ENCODE measurements at places on chromosomes 6 and 20. TPM values are rescaled to one million over a fixed set of nuclear protein-coding genes. Genes with fewer than 3 reads are reported as not detected.
A peak's percentile ranks its signal among the peaks of the same experiment; 100 is the strongest.

Gene ULBP2
- 5.8 TPM for total RNA-seq

Gene PAX1
- total RNA-seq, result not detected

Gene RFX6
- total RNA-seq, result 0.17 TPM

Gene DNAH8
- total RNA-seq, result 0.06 TPM

Gene PDE10A
- total RNA-seq, result 2.1 TPM

Gene GMPR
- 5.0 TPM for total RNA-seq

Gene HLA-A
- total RNA-seq, result 435 TPM

Gene FAM217A
- total RNA-seq, result not detected

Gene ADNP
- total RNA-seq, result 27.5 TPM

Gene LRRC73
- 0.22 TPM for total RNA-seq

Gene ASIP
- not detected for total RNA-seq

Gene TENT5A
- 6.4 TPM for total RNA-seq

DNA sequence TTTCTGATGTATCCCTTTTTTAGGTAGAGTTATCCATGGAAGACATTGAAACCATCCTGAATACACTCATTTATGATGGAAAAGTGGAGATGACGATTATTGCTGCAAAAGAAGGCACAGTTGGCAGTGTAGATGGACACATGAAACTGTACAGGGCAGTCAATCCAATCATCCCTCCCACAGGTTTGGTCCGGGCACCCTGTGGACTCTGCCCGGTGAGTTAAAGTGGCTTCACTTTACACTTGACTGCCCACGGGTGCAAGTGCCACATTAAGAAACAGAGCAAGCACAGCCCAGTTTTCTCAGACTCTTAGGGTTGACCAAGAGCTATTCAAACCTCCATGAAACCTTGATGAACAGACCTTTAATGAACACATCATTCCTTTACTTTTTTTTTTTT, 14.4 kb downstream of the POLR3F start:
- DNase-seq, result no peak

DNA sequence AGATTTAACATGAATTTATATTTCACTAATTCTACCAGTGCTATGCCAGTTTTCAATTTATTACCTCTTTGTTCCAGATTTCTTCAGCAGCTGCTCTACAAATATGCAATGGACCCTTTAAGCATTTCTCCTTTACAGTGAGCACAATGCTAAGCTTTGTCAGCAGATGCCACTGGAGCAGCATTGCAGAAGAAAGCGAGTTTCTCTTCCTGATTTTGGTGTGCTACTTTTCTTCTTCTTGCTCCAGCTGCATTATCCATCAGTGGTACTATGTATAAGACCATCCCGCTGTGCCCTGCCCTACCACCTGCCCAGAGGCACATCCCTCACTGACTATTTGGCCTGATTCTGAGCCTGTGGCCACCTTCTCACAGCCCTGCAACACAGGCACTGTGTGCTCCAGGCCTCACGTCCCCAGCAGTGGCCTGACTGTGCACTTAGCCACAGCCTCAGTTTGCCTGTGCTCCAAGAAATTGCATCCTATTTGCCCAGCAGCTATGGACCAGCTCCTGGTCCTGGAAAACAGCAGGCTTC, 84.1 kb downstream of the TNFAIP3 start:
- no peak for DNase-seq

- DNase-seq, result no peak
Observed at GRCh38 chr6:29796026-29796425, 31.6 kb upstream of the HLA-G start.

DNA sequence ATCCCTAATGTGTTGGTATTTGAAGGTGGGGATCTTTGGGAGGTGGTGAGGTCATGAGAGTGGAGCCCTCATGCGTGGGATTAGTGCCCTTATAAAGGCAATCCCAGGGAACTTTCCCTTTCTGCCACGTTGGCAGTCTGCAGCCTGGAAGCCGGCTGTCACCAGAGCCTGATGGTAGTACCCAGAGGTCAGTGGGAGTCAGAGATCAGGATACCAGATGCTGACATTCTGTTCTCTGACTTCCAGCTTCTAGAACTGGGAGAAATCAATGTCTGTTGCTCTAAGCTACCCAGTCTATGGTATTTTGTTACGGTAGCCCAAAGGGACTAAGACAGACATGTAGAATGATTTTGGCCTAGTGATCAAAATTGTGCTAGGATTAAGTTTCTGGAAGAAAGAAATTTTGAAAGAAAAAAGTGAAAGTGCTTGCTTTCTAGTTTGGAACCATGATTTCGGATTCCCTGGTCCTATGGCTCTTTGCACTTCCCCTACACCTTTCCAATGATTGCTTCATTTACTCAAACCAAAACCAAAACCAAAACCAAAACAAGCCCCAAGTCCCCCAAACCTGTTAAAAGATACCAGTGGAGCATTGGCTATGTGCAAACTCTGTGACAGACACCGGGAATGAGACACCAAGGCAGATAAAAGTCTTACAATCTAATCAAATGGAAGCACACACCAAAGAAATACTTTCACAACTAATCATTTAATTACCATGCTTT, 173.7 kb upstream of the ZNF217 start:
- no peak for DNase-seq

- no peak for DNase-seq
Observed at GRCh38 chr6:138540468-138540867, 41.2 kb upstream of the NHSL1 start.

- DNase-seq, result no peak
Observed at GRCh38 chr20:32098786-32099185, 10.7 kb upstream of the TM9SF4 start.

GRCh38 chr6:51866867-51867266, 220.5 kb downstream of the PKHD1 start:
- DNase-seq, result peak; percentile 49

DNA sequence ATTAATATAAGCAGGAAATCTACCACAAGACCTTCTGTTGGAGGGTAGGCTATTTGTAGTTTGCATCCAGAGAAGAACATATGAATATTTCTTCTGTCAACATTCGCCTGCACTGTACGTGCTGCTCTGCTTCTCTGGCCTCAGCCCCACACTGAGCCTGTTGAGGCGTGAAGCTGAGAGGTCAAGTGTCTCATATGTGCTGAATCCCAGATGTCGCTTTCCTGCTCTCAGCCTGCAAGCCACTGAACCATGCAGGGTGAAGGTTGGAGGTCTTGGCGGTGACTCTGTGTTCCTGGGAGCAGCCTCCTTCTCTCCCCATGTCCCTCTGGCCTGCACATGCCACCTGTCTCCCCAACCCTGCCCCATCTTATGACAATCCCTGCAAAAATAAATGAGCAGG, 83.6 kb downstream of the TMEM170B start:
- DNase-seq, result no peak

GRCh38 chr20:40902661-40903060, 126.0 kb upstream of the TOP1 start:
- no peak for DNase-seq

DNA sequence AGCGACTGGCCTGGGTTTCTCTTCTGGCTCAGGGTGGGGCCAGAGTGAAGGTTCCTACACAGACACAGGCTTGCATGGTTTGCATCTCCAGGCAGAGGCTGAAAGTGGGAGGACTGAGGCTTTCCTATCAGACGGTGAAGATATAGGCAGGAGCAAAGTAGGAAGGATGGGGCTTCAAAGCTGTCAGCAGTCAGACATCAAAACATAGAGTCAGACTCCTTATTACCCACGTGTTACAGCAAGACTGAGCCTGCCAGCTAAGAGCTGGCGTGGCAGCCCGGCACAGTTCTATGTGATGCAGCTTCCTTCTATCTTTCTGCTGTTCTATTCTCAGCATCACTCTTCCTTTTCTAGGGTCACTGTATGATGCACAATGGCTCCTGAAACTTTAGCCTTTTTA, 445.1 kb downstream of the DOK5 start:
- no peak for DNase-seq

DNA sequence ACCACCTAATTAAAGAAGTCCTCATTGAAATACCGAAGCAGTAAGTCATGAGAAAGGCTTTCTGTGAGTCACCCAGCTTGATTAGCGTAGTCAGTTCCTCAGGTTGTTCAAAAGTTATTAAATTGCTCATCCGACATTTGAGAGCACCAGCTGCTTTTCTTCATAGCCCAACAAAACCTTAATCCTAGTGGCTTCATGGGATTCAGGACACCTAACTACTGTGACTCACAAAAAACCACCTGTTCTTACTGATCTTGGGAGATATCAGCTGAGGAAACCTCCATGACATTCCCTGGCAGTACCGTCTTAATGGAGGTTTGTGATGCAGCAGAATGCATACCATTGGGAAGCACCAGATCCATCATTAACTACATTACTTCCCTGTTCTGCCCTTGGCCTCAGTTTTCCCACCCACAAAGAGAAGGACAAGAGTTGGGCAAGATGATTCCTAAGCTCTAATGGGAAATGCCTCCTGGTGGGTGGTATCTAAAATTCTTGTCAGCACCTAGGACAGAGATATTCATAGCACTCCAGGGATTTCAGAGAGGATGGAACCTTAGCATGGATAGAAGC, 103.8 kb downstream of the KHDC1L start:
- DNase-seq, result peak; percentile 79

DNA sequence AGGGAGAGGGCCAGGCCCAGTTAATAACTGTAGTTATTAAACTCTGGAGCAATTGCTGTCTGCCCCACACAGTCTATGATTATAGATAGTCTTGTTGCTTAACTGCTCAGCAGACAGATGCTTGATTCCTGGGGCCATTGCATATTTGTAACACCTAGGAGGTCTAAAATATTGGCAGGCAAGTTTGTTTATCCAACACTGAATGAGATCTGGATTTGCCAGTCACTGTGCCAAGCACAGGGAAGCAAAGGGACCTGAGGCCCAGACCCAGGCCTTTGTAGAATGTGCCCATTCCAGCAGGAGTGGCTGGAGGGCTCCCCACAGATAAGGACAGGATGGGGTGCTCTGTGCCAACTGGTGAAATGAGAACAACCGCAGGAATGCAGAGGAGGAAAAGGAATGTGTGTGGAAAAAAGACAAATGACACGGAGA, 17.6 kb upstream of the ENTPD6 start:
- peak; percentile 90 for DNase-seq

DNA sequence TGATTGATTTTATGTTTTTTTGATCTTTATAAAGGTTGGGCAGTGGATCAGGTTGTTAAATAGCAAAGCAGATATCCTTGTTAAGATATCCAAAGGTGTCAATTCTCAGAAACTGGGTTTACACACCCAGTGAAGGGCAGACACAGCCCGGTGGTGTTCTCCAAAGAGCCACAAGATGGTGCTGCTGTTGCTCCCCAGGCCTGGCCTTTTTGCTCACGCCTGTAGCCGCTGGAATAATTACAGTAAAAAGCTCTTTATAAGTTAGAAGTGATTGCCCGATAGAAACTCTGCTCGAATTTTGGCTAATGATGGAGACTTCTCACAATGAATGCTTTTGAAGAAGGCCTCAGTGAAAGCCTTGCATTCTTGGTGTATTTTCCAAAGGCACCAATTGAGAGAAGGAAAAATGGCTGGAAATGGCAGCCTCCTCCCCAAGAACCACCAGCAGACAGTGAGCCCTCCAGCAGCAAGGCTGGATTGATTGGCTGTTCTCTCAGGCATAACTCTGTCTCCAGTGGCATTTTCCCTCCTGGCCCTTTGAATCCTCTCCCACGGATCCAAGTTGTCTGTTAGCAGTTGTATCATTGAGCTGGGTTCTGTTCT, 120.5 kb upstream of the CHD6 start:
- DNase-seq, result peak; percentile 66

GRCh38 chr6:165831812-165832510, 168.9 kb upstream of the PDE10A start:
- no peak for DNase-seq

DNA sequence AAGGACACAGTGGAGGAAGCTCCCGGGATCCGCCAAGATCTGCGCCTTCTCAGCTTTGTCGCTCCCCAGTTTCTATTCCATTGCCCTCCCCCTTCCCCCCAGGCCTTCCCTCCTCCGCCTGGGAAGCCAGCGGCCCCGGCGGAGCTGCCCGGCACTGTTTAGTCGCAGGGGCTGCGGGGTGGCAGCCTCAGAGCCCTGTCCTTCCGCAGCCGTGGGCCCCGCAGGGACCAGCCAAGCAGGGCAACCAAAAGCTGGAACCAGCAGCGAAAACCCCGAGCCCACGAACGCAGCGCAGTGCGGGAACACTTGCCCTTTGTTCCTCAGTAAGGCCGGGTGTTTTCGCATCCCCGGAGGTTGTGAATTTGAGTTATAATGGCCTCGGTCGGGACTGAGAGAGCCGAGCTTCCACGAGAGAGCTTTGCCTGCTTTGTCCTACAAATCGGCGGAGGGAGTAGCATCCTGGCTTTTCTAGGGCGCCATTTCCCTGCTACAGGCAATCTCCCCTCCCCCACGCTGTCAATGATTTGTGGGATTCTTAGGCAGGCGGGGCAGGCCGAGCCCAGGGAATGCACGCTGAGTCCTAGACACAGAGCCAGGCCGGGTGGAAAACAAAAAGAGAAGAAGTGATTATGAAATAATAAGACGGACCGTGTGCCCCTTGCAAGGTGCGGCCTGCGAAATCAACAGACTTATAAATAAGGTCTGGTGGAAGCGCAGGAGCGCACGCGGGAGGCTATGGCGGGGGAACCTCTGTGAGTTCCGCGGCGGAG, 4.0 kb upstream of the TUBB2B start:
- DNase-seq, result peak; percentile 70

GRCh38 chr20:42530855-42531448, 658.8 kb downstream of the PTPRT start:
- peak; percentile 29 for DNase-seq

DNA sequence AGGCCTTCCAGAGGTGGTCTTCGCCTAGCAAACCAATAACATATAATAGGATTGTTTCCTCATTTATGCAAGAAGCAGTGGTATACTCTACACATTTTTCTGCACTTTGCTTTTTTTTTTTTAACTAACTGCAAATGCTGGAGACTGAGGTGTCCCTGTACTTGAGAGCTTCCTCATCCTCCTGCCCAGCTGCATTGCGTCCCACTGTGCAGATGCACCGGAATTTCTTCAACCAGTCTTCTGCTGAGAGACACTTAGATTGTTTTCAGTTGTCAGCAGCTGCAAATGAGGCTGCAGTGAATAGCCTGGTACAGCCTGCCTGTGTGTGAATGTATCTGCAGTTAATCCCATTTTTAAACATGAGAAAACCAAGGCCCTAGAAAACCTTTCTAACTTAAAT, 11.5 kb downstream of the FGD2 start:
- DNase-seq, result no peak

- no peak for DNase-seq
Observed at GRCh38 chr20:41475503-41475902, 108.9 kb upstream of the EMILIN3 start.

DNA sequence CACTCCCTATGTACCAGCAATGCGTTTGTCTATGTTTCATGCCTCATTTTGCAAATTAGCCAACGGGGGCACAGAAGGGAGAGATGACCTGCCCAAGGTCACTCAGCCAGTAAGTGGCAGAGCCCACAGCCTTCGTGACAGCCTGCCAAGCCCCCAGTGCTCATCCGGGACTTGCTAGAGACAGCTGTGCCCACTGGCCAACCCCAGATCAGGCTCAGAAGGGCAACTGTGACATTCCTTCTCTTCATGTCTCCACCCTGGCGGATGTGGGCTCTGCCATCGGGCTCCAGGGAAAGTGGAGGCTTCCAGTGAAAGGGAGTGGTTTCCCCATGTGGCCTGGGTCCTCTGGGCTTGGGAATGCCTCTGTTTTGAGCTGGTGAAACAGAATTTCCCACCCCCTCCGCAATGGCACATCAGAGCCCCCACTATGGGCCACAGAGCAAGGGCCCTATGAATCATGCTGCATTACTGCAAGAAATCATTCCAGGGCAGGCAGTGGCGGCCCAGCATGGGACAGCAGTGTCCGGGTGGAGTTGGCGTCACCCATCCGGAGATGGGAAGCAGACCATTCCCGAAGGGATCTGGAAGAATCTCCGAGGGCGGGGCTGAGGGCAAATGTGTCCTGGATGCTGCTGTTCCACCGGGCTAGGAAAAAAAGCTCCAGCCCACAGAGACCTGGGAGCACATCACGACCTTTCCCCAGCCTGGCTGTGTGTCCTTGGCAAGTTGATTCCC, 9.1 kb downstream of the RSPO4 start:
- no peak for DNase-seq

Data from PC-3 (cell line).